ENCODE measurements at places on chromosomes 6 and 20. TPM values are rescaled to one million over a fixed set of nuclear protein-coding genes. Genes with fewer than 3 reads are reported as not detected.
A peak's percentile ranks its signal among the peaks of the same experiment; 100 is the strongest.

GRCh38 chr20:34074101-34074760 lies 37.8 kb downstream of the EIF2S2 start:
- DNase-seq = no peak
- no peak overlapping the region for H3K4me3 ChIP-seq
- peaks cover 18% of the 10 kb centered on the region for H3K4me1 ChIP-seq
- peak overlapping the region; percentile 34 for H3K27ac ChIP-seq

- H3K27ac ChIP-seq = peak overlapping the region; percentile 98
- H3K36me3 ChIP-seq = peaks cover 46% of the 10 kb centered on the region
- peaks cover 36% of the 10 kb centered on the region for H3K4me1 ChIP-seq
- peak; percentile 75 for DNase-seq
- H3K4me3 ChIP-seq = peak overlapping the region; percentile 96
Measured at GRCh38 chr6:43052842-43053544, 658 bp downstream of the CUL7 start.

GRCh38 chr20:19783966-19784401 lies 25.9 kb downstream of the RIN2 start:
- H3K27ac ChIP-seq = no peak overlapping the region
- H3K36me3 ChIP-seq = no peaks in the 10 kb centered on the region
- no peaks in the 10 kb centered on the region for H3K27me3 ChIP-seq
- no peak for DNase-seq
- peaks cover 4% of the 10 kb centered on the region for H3K4me1 ChIP-seq
- no peak overlapping the region for H3K4me3 ChIP-seq

Gene TINAG
- not detected for total RNA-seq

- peaks cover 46% of the 10 kb centered on the region for H3K4me1 ChIP-seq
- peaks cover 18% of the 10 kb centered on the region for H3K36me3 ChIP-seq
- H3K4me3 ChIP-seq = peak overlapping the region; percentile 90
- peak overlapping the region; percentile 94 for H3K27ac ChIP-seq
- DNase-seq = no peak
- H3K27me3 ChIP-seq = peaks cover 1% of the 10 kb centered on the region
Measured at GRCh38 chr6:70667256-70667710, 400 bp upstream of the SMAP1 start.

Gene PRRT1
- 0.35 TPM for total RNA-seq

GRCh38 chr6:46258249-46258648 lies 87.5 kb upstream of the ENPP5 start:
- no peaks in the 10 kb centered on the region for H3K36me3 ChIP-seq
- no peaks in the 10 kb centered on the region for H3K4me1 ChIP-seq
- H3K27me3 ChIP-seq = peaks cover 3% of the 10 kb centered on the region
- H3K4me3 ChIP-seq = no peak overlapping the region
- H3K27ac ChIP-seq = no peak overlapping the region
- DNase-seq = no peak

Gene COL21A1
- total RNA-seq = not detected

GRCh38 chr6:93792746-93793145 lies 373.4 kb upstream of the EPHA7 start:
- no peaks in the 10 kb centered on the region for H3K27me3 ChIP-seq
- H3K27ac ChIP-seq = no peak overlapping the region
- no peaks in the 10 kb centered on the region for H3K4me1 ChIP-seq
- no peak overlapping the region for H3K4me3 ChIP-seq

GRCh38 chr6:6597682-6598081 lies 9.2 kb downstream of the LY86 start:
- DNase-seq = no peak
- H3K4me1 ChIP-seq = peaks cover 41% of the 10 kb centered on the region

Gene IMPG1
- total RNA-seq = not detected

Gene ZC2HC1B
- not detected for total RNA-seq

DNA sequence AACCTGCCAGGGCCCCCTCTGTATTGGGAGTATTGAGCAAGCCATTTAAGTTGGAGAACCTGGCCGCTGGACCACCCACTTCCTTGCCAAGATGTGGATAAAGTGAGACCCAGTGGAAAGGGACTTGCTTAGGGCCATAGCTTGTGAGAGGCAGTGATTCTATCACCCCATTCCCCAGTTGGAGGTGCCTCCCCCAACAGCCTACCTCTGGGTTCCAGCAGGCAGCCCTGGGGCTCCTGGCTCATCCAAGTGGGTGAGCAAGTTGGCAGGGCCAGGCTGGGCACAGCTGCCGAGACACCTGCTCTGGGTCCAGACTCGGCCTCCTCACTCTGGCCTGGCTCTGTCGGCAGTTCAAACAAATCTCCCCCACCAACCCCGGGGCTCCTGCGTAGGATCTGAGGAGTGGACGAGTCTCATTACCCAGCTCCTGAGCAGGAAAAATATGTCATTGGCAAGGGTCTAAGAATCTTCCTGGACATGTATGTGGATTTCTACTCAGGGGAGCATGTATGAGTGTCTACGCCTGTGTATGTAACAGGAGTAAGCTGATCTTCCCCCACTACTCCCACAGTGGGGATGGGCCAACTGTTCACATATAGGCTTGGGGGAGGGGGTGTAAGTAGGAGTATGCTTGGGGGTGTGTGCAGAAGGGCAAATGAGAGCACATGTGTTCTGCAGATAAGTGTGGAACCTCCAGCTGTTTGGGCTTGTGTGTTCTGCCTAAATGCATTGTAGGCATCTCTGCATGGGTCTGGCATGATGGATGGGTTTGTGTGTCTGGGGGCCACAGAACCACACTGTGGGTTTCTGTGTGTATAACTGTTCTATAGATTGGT lies 1.9 kb downstream of the ID1 start:
- H3K27ac ChIP-seq = no peak overlapping the region
- peak overlapping the region; percentile 98 for H3K4me3 ChIP-seq
- no peaks in the 10 kb centered on the region for H3K36me3 ChIP-seq
- no peak for DNase-seq
- peaks cover 26% of the 10 kb centered on the region for H3K4me1 ChIP-seq

DNA sequence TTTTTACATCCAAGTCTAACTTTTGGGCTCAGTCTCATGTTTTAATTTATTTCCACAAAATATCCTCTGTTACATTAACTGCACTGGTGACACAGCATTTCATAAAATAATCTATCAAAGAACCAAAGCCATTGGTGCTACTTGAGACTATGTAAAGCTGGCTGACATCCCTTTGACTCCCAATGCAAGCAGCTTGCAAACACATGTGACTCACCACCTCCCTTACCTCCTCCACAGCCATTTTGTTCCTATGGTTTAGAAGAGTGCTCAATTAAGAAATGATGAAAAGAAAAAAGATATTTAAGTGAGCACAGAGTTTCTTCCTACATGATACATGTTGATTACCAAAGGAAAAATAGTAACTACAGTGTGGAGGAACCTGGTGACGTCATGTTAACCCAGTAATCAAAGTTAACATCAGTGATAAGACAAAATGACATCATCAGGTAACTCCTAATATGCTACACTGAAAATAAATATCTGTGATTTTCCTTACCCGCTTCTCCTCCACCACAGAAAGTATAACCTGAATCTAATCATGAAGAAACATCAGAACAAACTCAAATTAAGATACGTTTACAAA lies 53.3 kb upstream of the LGSN start:
- no peak overlapping the region for H3K27ac ChIP-seq
- no peak overlapping the region for H3K4me3 ChIP-seq
- no peaks in the 10 kb centered on the region for H3K36me3 ChIP-seq
- H3K4me1 ChIP-seq = no peaks in the 10 kb centered on the region

DNA sequence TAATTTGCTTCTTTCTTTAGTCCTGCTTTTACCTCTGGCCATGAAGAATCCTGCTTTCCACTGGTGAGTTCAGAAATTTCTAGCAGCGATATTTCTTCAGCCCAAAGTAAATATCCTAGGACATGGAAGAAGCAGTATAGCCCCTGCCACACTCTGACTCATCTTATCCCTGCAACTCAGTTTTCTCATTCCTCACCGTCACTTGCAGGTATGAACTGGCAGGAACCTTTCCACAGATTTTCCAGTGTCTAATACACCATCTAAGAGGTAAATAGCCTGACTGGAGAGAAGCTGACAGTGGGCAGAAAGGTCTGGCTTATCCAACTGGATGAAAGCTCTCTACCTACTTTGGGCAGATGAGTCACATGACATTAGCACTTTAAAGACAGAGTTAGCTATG lies 816.7 kb upstream of the FLRT3 start:
- DNase-seq = no peak
- H3K27ac ChIP-seq = no peak overlapping the region

- no peak overlapping the region for H3K27ac ChIP-seq
- H3K4me1 ChIP-seq = peaks cover 46% of the 10 kb centered on the region
- DNase-seq = no peak
Measured at GRCh38 chr6:144179828-144180227, 29.5 kb downstream of the STX11 start.

DNA sequence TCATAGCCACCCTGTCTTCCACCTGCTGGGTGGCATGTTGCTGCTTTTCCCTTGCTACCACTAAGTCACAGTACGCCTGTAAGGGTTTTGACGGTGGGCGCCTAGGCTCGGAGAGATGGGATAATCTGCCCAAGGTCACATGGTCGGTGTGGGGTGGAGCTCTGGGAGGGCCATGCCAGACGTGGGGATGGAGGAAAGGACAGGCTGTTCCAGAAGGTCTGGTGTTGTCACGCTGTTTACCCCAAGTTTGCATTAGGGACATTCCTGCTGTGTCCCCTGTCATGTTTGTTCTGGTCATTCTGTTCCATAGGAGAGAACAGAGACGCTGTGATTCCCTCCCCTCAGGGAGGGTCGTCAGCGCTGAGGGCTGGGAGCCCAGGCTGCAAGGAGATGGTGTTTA lies 16.1 kb downstream of the IP6K3 start:
- no peaks in the 10 kb centered on the region for H3K27me3 ChIP-seq
- H3K36me3 ChIP-seq = no peaks in the 10 kb centered on the region
- DNase-seq = no peak
- no peak overlapping the region for H3K27ac ChIP-seq
- no peak overlapping the region for H3K4me3 ChIP-seq
- H3K4me1 ChIP-seq = no peaks in the 10 kb centered on the region

Gene BPIFB6
- not detected for total RNA-seq

DNA sequence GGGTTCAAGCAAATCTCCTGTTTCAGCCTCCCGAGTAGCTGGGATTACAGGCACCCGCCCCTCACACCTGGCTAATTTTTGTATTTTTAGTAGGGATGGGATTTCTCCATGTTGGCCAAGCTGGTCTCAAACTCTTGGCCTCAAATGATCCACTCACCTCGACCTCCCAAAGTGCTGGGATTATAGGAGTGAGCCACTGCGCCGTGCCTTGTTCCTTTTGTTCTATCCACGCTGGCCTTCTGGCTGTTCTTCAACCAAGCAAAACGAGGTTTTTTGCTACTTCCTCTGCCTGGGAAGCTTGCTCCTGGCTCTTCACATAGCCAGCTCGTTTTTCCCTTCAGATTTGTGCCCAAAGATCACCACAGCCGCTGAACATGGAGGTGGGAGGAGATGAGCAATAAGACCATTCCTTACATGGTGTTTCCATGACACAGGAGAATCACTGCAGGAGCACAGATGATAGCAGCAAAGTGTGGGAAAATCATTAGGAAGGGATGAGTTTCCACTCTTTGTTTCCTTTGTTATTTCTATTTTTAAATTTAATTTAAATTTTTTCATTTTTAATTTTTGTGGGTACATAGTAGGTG lies 201.0 kb upstream of the ZNF217 start:
- DNase-seq = no peak
- H3K4me3 ChIP-seq = no peak overlapping the region
- H3K4me1 ChIP-seq = peaks cover 3% of the 10 kb centered on the region
- H3K36me3 ChIP-seq = no peaks in the 10 kb centered on the region
- H3K27me3 ChIP-seq = no peaks in the 10 kb centered on the region
- H3K27ac ChIP-seq = no peak overlapping the region

DNA sequence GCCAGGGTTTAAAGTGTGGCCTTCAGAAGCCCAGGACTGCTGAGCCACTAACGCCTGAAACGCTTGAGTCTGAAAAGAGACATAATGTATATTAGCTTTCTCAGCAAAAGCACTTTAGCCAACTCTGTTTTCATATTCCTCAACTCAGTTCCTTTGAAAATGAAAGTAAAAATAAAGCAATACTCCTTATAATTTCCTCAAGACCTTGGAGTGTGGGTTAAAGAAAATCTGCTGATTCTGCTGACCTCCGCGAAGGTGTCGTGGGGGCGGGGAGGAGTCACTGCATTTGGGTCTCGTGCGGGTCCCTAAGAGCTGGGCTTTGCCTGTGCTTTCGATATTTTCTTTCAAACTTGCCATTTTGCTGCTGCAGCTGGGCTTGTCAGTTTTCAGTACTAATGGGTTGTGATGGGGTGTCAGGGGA lies 142.2 kb upstream of the ARID1B start:
- H3K27ac ChIP-seq = no peak overlapping the region
- no peaks in the 10 kb centered on the region for H3K36me3 ChIP-seq
- peaks cover 17% of the 10 kb centered on the region for H3K4me1 ChIP-seq
- H3K27me3 ChIP-seq = no peaks in the 10 kb centered on the region

DNA sequence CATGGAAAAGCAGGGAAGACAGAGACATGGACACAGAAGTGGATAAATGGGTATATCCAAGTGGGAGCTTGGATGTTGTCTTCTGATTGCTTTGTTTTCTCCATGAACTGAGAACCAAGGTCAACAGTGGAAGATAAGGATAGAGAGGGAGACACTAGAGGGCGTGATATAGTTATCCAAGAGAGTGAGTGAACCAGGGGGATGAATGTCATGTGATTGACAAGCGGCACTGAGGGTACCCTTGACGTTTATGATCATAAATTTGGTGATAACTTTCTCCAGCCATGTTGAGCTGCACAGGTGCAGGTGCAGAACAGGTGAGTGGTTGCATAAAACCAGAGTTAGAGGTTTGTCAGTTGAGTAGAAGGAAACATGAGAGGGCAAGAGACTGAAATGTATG lies 20.7 kb downstream of the EBF4 start:
- DNase-seq = peak; percentile 62
- H3K27ac ChIP-seq = no peak overlapping the region
- H3K4me1 ChIP-seq = no peaks in the 10 kb centered on the region
- H3K36me3 ChIP-seq = no peaks in the 10 kb centered on the region
- H3K27me3 ChIP-seq = peaks cover 2% of the 10 kb centered on the region

GRCh38 chr6:45643126-45643525 lies 265.4 kb upstream of the SUPT3H start:
- no peaks in the 10 kb centered on the region for H3K36me3 ChIP-seq
- no peak overlapping the region for H3K27ac ChIP-seq
- H3K27me3 ChIP-seq = no peaks in the 10 kb centered on the region
- H3K4me1 ChIP-seq = peaks cover 21% of the 10 kb centered on the region
- no peak overlapping the region for H3K4me3 ChIP-seq

Gene DYNLT2
- 2.1 TPM for total RNA-seq

DNA sequence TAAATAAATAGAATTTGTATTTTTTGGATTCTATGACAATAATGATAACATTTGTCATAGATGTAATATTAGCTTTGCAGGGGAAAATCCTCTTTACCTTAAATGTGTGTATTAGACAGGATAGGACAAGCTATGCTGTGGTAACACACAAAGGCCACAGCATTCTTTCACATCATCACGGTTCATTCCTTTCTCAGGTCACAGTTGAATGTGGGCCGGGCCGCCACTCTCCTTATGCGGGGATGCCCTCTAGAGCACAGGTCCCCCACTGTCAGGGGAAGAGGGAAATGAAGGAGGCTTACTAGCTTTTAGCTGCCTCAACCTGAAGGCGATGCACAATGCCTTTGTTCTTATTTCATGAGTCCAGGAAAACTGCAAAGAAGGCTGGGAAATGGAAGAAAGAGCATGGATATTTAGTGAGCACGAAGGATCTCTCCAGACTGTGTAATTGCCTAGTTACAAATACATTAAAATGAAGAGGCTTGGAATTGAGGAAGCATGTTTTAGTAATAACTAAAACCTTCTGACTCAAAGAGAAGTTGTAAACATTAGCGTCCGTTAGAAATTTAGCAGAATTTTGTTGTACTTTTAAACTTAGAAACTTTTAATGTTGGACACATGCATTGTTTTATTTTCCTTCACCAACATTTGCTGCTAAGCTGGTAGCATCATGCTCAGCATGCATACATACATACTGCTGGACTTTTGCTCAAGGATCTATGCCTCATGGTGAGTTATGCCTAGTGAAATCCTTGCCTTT lies 248.9 kb upstream of the FOXQ1 start:
- no peak overlapping the region for H3K4me3 ChIP-seq
- no peaks in the 10 kb centered on the region for H3K36me3 ChIP-seq
